ENCODE measurements at places on chromosomes 12 and 14.

GRCh38 chr14:64541972-64542835 is 1.7 kb downstream of the HSPA2 start:
- DNase-seq: no peak

DNA sequence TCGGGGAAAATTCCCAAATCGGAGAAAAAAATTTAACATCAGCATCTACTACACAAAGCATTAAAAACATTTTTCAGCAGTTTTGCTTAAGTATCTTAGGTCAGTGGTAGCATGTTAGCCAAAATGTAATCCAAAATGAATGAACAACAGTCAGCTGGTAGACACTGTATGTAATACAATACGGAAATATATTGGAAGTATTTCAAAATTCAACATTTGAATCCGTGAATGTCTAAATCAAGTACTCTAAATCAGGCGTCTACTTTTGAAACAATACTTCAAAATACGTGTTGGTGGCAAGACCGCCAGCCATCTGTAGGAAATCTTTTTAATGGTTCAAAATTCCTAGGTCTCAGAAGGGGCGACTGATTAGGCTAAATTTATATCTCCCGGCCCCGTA is 1.1 kb downstream of the SCAF11 start:
- DNase-seq: no peak

DNA sequence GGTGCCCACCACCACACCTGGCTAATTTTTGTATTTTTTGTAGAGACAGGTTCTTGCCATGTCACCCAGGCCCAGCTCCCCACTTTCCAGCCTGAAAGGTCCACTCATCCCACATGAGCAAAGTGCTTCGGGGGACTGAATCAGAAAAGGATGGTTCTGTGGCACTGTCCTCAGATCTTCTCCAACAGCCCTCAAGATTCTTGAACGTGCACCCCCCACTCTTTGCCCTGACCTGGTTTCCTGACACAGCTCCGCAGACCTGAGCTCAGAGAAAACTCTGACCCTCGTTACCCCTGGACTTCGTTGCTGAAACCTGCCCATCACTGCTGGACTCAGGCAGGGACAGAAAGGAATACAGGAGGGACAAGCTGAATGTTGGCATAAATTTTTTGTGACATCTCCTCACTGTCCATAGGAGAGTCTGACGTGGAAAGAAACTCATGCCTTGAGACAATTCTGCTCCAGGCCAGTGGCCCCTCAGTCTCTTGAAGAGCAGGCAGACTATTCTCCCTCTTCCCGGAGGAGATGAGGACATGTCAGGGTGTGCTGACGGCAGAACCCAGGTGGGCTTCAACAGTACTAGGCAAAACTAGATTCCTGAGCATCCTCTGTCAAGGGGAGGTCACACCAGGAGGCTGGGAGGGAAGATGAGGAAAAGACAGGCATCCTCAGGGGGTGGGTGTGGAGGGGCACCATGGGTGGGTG is 149.3 kb downstream of the DPF3 start:
- no peak for DNase-seq

DNA sequence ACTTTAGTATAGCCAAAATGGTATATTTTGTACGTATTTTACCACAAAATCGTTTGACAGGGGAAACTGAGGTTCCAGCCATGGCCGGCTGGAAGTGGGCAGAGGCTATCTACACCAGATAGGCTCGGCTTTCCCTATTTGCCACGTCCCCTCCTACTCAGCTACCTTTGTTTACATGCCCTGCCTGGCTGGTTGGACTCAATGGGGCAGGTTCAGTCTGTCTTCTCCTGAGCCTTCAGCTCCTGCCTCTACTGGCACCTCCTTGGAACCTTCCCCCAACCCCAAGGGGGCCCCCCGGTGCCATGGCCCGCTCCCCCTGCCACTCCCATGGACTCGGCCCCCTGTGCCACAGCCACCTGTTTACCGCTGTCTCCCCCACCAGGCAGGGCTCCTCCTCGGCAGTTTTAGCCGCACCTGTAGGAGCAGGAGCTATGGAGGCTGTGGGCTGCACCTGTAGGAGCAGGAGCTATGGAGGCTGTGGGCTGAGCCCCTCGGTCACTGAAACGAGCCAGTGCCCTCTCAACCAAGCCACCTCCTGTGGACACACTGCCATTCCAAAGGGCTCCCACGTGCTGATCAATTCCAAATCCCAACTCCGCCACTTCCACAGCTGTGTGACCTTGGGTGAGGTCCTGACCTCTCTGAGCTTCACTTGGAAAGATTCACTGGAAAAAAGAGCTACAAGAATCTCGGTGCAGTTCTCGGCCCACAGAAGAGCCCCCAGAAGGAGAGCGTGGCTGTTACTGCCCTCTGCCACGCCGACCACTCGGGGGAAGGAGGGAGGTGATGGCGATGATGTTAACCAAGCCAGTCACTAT is 62.2 kb downstream of the NCOR2 start:
- DNase-seq: no peak

GRCh38 chr14:72523424-72524294 is 370.2 kb downstream of the DPF3 start:
- DNase-seq: no peak

- no peak for DNase-seq
These were observed 27.4 kb upstream of the KCNH3 start for GRCh38 chr12:49511410-49511809.

- DNase-seq: no peak
These were observed 470.9 kb downstream of the CCER1 start for GRCh38 chr12:90484094-90484493.

DNA sequence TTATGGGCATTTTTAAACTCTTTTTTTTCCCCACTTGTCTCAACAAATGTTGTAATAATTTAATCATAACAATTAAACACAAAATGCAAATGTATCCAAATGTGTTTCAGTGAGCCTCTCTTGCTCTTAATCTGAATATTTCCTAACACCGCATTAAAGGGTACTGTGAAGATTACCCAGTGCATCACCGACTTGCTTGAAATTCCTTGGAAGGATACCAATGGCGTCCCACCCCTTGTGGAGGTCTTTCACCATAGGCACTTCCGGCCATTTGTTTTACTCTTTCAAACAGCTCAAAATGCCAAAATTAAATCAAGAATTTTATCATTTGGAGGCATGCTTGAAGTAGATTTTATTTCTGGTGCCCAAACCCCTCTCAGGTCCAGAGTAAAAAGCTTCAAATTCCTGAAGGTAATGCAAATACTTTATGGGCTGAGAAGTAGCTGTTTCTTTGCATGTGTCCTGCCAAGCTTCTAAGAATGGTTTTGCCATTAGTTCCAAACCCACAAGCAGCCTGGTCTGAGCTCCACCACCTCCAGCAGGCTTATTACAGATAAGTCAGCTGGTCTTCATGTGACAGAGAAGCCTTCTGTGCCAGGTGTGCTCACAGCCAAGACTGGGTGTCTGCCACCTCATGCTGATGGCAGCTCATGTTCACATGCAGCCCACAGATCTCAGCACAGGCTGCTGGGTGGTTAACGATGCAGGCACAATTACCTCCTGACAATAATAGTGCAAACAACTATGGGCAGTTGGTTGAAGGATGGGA is 16.4 kb upstream of the NUDT4 start:
- no peak for DNase-seq

DNA sequence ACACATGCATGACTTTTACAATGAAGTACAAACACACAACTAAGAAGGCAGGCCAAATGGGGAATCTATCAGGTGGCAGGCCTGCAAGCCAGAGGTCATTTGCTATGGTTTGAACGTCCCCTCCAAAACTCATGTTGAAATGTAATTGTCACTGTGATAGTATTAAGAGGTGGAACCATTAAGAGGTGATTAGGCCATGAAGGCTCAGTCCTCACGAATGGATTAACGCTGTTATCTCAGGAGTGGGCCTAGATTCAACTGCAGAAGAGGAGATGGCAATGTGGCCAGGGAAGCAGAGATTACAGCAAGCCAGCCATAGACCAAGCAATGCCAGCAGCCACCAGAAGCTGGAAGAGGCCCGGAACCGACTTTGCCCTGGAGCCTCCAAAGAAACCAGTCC is 13.5 kb upstream of the ACTR6 start:
- no peak for DNase-seq

DNA sequence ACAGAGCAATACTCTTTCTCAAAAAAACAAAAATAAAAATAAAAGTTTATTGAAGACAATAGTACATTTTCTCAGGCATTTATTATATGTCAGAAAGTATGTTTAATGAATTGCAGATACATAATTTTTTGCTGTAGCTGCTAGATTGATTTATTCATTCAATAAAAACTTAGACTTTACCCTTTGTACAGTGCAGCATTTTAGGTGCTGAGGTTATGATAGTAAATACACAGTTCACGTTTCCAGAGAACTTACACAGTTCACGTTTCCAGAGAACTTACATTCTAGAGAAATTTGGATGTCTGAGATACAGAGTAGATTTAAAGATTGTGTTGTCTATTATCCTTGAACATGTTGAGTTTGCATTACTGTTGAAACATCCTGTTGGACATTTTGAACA is 25.3 kb downstream of the TMTC3 start:
- no peak for DNase-seq
